Epithelial cell of prostate (primary cell): ENCODE measurements at places on chromosomes 13 and 19.

DNA sequence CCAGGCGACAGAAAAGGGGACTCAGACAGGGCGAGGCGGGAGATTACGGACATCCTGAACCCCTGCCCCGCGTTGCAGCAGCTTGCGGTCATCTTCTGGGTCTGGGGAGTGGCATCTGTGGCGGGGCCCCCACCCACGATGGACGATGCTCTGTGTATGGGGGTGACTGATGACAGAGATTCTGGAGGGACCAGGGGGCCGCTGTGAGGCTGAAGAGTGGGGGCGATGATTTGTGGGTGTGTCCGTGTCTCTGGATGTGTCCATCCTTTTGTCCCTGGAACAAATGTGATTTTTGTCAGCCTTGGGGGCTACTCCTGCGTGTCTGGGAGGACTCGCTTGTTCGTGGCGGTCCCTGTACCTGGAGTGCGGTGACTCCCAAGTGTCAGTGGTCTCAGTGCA, 17.7 kb downstream of the ZNF77 start:
- DNase-seq: no peak

DNA sequence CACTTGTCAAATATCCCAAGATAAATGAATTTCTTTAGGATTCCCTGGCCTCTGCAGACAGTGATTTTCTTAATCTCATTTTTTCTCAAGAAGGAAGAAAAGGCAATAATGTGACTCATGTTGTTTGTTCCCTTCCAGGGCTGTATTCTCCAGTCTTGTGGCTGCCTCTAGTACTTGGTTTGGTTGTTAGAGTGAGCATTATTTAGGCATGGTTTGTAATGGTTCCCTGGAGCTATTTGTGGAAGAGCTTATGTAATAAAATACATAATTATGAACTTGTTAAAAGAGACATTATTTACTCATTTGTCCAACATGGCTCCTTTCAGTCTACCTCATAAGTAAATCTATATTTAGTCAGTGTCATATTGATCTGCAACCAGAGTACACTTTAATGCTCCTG, 270.4 kb downstream of the DCT start:
- DNase-seq: no peak

DNA sequence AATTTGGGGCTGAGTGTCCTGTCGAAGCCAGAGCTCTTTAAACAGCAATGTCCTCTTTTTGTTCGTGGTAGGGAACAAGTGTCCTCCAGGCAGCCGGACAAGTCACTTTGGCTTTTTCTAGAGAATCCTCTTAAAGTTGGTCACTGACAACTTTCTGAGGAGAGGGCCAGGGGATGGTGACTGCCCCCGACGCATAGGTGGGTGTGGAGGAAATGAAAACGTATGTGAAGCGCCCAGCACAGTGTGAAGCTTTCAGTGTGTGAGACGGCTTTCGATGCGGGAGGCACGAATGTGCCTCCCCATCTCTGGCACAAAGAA, 45.8 kb upstream of the ZNF536 start:
- DNase-seq: no peak

DNA sequence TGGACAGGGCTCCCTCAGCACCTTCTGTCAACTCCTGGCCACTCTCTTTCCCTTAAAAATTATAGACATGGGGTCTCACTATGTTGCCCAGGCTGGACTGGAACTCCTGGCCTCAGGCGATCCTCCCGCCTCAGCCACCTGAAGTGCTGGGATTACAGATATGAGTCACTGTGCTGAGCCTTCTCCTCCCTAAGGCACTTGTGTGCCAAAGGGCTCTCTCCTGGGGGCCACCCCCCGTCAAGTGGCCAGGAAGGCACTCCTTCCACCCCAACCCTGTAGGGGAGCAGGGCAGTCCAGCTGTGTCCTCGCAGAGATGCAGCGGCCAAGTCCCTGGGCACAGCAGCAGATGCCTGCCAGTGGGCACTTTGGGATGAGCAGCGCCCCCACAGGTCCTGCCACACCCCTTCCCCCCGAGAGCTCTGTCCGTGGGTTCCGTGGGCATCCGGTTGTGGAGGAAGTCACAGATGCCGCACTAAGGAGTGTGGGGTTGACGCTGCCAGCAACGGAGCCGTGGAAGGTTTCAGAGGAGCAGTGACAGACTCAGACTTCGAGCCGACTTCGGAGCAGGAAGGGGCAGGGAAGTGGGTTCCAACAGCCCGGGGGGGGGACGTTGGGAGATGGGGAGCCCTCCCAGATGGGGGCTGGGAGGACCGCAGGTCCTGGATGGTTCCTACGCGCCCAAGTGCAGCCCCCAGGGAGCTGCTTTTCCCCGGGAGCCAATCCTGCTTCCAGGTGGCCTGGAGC, 3.3 kb upstream of the UQCR11 start:
- no peak for DNase-seq

DNA sequence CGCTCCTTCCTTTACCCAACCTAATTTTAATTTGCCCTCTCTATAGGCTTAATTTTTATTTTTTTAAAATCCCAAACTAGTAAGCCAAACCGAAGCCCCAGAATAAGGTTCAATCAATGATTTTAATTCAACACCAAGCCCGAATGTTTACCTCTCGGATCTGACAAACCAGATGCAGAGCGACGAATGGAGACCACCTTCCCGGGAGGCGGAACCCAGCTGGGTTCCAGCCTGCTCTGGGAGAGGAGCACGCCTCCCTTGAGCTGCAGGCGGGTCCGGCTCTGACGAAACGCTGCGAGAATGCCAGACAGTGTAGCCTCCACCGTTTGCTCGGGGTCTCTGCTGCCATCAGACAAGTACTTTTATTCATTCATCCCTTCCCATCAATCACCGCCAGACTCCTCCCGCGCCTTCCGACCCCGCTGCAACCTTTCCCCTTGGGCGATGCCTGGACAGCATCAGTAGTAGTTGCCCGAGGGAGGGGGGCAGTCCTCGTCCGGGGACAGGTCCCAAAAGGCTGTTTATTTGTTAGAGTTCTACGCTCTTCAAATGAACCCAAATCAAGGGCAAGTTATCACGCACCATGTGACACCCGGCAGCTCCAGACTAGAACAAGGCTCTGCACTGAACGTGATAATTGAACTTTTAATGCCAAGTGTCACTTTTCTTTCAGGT, 752 bp upstream of the EDNRB start:
- DNase-seq: no peak

GRCh38 chr13:27559719-27560118, 60.6 kb downstream of the LNX2 start:
- DNase-seq: no peak
